ENCODE measurements at places on chromosomes 2 and 18. TPM values are rescaled to one million over a fixed set of nuclear protein-coding genes. Genes with fewer than 3 reads are reported as not detected.

DNA sequence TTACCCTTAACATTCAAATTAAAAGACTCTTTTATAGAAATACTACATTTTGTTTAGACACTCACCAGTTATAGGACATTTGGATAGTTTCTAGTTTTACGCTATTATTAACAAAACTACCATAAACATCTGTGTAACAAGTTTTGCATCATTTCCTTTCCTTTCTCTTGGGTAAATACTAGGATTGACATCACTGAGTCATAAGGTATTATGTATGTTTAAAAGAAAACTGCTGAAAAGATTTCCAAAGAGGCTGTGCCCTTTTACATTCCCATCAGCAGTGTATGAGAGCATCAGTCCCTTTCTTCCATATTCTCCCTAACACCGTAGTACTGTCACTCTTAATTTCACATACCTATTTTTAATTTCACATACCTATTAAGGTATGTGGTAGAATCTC is 130.6 kb downstream of the USP34 start:
- no peak overlapping the region for H3K27ac ChIP-seq
- no peak overlapping the region for H3K4me3 ChIP-seq

- H3K27me3 ChIP-seq: no peaks in the 10 kb centered on the region
- DNase-seq: no peak
- no peak overlapping the region for H3K27ac ChIP-seq
Measured at GRCh38 chr2:189624648-189625355, 36.5 kb upstream of the ASNSD1 start.

DNA sequence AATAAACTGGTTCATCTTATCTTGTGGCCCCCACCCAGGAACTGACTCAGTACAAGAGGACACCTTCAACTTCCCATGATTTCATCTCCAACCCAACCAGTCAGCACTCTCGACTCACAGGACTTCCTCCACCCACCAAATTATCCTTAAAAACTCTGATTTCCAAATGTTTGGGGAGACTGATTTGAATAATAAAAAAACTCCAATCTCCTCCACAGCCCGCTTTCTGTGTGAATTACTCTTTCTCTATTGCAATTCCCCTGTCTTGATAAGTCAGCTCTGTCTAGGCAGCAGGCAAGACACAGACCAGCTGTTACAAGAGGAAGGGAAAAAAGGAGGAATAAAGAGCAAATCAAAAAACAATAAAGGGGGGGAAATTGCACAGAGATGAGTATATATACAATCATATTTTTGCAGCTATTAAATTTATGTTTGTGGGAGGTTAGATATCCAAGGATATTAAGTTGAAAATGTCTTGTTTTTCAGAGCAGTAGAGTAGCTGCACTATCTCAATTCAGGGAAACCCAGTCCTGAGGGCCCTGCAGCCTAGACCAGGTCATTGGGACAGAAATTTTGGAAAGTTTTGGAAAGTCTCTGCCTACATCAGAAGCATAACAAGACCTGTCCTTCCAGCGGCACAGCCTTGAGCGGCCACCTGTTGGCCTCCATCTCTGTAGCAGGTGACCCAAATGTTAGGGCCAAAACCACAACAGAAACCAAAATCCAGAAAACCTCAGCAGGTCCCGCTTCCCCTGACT is 32.8 kb upstream of the SIGLEC15 start:
- H3K4me3 ChIP-seq: no peak overlapping the region
- H3K27me3 ChIP-seq: no peaks in the 10 kb centered on the region
- no peak for DNase-seq

- no peaks in the 10 kb centered on the region for H3K36me3 ChIP-seq
- DNase-seq: no peak
- no peak overlapping the region for H3K27ac ChIP-seq
- no peaks in the 10 kb centered on the region for H3K4me1 ChIP-seq
Measured at GRCh38 chr2:234669621-234670020, 172.7 kb upstream of the ARL4C start.

DNA sequence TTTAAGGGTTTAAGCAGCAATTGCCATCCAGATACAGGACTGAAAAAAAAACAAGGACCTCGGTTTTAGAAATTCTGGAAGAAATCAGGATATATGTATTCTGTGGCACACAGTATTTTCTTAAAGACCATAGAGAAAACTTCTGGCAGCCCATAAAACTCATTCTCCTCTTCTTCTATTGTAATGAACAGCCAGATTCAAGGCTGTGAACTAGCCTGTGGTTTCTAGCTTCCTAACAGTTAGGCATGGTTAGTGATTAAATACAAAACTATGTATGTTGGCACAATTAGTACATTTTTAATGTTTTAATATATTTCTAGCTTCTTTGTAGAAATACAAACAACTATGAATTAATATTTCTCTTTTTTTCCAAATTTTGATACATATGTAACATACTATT is 555.7 kb downstream of the DSC3 start:
- no peak overlapping the region for H3K27ac ChIP-seq
- no peaks in the 10 kb centered on the region for H3K27me3 ChIP-seq
- no peak overlapping the region for H3K4me3 ChIP-seq
- no peaks in the 10 kb centered on the region for H3K4me1 ChIP-seq
- H3K36me3 ChIP-seq: no peaks in the 10 kb centered on the region
- DNase-seq: no peak

DNA sequence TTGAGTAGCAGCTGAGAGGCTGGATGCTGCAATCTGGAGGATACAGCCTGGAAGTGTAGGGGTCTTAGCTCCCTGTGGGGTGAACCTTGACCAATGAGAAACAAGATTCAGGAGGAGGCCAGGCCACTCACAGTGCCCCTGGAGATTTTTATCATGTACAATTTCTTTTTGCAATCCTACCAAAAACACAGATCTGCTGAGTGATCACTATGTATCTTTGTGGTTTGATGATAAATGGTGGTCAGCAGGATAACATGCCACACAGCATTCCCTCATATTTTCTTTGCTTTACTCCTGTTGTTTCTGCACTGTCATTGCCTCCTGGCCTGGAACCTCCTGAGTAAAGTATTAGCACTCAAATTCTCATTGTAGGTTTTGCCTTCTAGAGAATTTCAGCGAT is 357.9 kb downstream of the THSD7B start:
- H3K4me1 ChIP-seq: no peaks in the 10 kb centered on the region
- no peaks in the 10 kb centered on the region for H3K27me3 ChIP-seq
- no peaks in the 10 kb centered on the region for H3K36me3 ChIP-seq
- no peak for DNase-seq
- H3K4me3 ChIP-seq: no peak overlapping the region

DNA sequence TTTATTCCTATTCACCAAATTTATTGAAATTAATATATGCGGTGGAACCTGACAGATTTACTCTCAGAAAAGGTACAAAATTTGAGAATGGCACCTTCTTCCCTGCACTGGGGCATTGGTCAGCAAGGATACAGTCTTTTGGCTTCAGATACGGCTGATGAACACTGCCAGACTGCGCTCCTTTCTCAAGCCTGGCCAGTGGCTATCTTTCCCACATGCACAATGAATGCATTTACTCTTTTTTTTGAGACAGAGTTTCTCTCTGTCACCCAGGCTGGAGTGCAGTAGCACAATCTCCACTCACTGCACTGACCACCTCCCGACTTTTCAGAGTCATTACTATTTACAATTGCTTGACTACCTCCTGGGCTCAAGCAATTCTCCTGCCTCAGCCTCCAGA is 61.6 kb downstream of the MOB4 start:
- H3K4me3 ChIP-seq: no peak overlapping the region
- DNase-seq: no peak
- no peaks in the 10 kb centered on the region for H3K4me1 ChIP-seq
- no peak overlapping the region for H3K27ac ChIP-seq

GRCh38 chr18:9694174-9694573 is 13.9 kb upstream of the RAB31 start:
- H3K27ac ChIP-seq: no peak overlapping the region
- H3K36me3 ChIP-seq: no peaks in the 10 kb centered on the region
- DNase-seq: no peak
- H3K27me3 ChIP-seq: no peaks in the 10 kb centered on the region
- no peaks in the 10 kb centered on the region for H3K4me1 ChIP-seq
- no peak overlapping the region for H3K4me3 ChIP-seq

The OR6B2 gene
- not detected for total RNA-seq

The CDK15 gene
- total RNA-seq: 4.8 TPM

All from Panc1 (cell line).